ENCODE measurements at places on chromosomes 13 and 19.
A peak's percentile ranks its signal among the peaks of the same experiment; 100 is the strongest.

DNA sequence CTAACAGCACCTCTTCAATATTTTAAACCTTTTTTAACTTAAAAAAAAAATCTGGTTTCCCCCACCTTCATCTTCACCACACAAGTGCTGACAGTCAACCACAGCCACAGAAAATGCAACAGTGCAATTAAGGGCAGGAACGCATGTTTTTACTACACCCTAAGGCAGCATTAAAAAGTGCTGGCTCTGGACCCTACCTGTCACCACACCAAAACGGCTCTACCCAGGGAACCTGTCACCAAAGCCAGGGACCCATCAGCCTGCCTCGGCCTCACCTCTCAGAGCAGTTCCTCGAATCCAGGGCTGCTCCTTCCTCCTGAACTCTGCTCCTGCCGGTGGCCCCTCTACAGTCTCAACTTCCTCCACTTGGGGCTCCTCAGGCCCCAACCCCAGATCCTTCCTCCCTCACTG, 22.5 kb upstream of the SLC35E1 start:
- DNase-seq, result no peak

- DNase-seq, result no peak
These were observed 512.8 kb downstream of the UQCRFS1 start for GRCh38 chr19:28700176-28700575.

DNA sequence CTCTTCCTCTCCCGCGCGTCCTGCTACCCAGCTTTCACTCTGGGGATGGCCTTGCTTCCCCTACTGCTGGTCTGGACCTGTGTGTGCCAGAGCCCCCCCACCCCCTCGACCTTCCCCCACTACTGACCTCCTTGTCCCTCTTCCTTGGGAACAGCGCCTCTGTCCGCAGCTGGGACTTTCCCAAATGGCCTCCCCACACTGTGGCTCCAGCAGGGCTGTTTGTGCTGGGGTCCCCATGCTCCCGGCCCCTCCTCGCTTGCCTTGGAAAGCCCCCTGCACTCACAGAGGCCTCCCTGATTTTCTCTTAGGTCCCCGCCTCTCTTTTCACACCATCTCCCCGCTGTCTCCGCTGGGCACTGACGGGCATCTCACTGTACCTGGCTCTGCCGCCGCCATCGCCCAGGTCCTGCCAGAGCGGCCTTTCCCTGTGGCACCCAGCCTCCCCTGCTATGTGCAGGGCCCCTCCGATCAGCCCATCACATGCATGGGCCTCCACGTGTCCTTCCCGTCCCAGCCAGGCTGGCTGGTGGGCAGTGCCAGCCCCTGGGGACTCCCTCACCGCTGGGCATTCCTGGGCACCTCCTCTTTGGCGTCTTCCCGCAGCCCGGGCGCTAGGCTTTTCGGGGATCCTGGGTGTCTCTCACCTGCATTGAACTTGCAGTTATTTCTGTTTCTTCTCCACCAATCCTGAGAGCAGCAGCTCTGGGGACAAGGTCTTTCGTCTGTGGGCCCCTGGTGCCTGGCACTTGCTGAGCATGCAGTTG, 118.7 kb downstream of the ATP11A start:
- no peak for DNase-seq

DNA sequence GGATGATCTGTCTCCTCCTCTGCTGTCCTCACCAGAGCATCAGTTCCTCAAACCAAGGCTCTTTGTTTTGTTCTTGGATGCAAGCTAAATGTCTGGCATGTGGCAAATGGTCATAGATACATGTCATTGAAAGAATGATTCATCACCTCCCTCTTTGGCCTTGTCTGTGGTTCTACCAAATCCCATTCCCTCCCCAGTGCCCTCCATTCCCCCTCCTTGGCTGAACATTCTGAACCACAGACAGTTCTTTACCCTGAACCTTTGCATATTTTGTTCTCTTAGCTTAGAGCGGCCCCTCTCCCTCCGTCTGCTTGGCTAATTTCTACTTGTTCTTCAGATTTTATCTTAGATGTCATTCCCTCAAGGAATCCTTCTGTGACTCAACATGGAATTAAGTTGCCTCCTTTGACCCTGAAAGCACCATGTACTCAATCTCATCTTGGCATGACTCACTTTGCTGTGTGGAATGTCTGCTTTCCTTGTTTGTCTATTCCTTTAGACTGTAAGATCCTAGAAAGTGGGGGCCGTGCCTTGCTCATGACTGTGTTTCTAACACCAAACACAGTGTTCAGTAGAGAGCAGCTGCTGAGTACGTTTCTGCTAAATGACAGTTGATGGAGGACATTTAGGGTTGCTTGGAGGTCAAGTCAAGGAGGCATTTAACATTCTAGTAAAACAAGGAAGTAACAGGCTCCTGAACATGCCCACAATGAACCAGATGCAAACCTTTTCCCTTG, 8.1 kb downstream of the ALOX5AP start:
- DNase-seq, result no peak

GRCh38 chr19:6455924-6456323, 3.7 kb downstream of the SLC25A23 start:
- no peak for DNase-seq

DNA sequence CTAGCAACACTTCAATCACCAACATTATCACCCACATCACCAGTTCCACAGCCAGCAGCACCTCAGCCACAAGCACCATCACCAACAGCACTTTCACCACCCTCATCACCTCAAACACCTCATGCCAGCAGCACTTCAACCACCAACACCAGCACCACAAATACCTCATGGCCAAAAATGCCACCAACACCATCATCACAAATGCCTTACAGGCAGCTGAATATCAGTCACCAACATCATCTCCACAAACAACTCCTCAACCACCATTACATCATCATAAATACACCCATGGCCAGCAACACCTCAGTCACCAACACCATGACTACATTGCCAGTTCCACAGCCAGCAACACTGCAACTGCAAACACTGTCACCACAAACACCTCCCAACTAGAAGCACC, 10.4 kb downstream of the FCER2 start:
- DNase-seq, result no peak

DNA sequence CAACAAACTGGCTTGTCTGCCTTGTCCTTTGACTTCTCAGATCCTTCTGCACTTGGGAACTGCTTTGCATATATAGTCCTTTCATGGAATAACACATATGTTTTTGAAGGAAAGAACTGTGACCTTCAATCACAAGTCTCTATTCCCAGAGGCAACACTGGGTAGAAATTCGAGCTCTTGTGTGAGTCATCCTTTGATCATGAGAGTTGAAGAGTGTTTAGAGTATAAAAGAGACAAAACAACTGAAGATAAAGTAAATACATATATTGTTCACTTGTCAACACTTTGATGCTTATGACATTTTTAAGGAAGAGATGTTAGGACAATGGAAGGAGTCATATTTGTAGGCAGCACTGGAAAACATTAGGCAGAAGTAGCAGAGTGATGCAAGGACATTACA, 5.2 kb upstream of the OR7A5 start:
- DNase-seq, result no peak

GRCh38 chr19:38421856-38422255, 4.2 kb downstream of the RASGRP4 start:
- DNase-seq, result no peak

GRCh38 chr13:28685892-28686291, 27.0 kb downstream of the POMP start:
- DNase-seq, result no peak

DNA sequence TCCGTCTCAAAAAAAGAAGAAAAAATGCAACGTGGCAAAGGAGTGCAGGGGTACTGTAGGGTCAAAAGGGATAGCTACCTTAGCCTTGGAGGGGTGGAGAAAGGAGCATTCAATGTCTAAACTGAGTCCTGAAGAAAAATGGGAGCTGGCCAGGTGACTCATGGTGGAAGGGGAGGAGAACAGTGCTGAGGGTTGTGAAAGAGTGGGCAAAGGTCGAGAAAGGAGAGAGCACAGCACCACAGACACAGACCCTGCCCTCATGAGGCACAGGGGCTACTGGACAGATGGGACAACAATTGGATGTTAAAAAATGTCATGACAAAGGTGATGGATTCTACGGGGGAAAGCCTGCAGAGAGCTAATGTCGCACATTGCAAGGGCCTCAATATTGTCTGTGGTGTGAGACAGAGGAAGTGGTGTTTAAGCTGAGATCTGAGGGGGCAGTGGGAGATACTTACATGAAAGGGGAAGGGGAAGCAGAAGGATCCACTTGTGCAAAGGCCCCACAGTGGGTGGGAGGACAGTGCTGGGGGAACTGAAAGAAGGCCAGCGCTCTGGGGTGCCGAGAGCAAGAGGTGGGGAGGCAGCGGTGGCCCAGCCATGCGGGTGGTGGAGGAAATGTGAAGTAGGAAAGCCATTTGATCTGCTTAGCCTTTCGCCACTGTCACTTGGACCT, 42.9 kb upstream of the URAD start:
- DNase-seq, result peak; percentile 36

GRCh38 chr19:22622901-22623840, 11.0 kb upstream of the ZNF492 start:
- no peak for DNase-seq

GRCh38 chr13:65719831-65720230, 1510.3 kb downstream of the PCDH9 start:
- DNase-seq, result no peak

GRCh38 chr19:14073925-14074838, 1.6 kb downstream of the MISP3 start:
- peak; percentile 10 for DNase-seq

GRCh38 chr13:110137680-110138009, 169.3 kb downstream of the COL4A1 start:
- DNase-seq, result no peak

- DNase-seq, result no peak
These were observed 1.6 kb upstream of the TTC9B start for GRCh38 chr19:40219721-40220276.

GRCh38 chr13:91326146-91326545, 21.3 kb upstream of the MIR17HG start:
- no peak for DNase-seq

- DNase-seq, result no peak
These were observed 4.8 kb downstream of the ZNF766 start for GRCh38 chr19:52274191-52274590.

DNA sequence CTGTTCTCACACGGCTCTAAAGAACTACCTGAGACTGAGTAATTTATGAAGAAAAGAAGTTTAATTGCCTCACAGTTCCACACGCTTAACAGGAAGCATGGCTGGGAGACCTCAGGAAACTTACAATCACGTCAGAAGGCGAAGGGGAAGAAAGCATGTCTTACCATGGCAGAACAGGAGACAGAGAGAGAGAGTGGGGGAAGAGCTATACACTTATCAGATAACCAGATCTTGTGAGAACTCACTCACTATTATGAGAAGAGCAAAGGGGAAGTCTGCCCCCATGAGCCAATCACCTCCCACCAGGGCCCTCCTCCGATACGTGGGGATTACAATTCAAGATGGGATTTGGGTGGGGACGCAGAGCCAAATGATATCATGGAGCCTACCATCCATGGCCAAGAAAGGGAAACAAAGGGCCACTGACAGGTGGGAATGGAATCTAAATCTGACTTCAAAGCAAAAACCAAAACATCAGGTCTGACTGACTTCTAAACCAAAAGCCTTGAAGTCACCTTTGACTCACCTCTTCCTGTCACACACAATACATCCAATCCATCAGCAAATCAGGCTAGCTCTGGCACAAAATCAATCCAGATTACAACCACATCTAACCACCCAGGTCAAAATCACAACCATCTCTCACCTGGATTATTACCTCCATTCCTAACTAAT, 189.7 kb downstream of the ENOX1 start:
- DNase-seq, result no peak

DNA sequence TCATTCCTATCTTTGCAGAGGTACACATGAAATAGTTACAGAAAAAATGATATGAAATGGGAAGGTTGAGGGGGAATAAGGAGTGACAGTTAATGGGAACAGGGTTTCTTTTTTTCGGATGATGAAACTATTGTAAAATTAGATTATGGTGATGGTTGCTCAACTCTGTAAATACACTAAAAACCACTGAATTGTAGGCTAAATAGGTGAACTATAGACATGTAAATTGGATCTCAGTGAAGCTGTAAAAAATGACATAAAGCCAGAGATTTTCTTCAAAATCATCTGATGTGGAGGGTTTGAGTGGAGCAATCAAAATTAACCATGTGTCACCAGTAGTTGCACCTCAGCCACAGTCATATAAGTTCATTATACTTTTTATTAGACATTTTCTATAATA, 6.6 kb upstream of the FLT3 start:
- DNase-seq, result no peak

DNA sequence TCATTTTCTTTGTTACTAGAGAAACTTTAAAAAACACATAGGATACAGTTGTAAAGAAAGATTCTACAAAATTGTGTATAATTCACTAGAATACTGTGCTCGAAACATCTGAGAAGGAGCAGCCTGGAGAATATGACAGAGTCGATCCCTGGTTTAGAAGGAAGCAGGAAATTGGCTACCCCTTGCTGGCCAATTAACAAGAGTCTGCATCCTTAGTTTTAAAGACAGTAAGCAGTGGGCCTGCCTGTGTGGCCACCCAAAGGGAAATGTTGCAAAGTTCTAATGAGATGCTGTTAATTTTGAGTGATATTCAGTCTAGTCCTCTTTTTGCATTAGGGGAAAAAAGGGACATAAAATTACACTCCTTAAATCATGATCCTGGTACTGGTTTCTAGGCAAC, 988.6 kb downstream of the PCDH17 start:
- DNase-seq, result no peak

DNA sequence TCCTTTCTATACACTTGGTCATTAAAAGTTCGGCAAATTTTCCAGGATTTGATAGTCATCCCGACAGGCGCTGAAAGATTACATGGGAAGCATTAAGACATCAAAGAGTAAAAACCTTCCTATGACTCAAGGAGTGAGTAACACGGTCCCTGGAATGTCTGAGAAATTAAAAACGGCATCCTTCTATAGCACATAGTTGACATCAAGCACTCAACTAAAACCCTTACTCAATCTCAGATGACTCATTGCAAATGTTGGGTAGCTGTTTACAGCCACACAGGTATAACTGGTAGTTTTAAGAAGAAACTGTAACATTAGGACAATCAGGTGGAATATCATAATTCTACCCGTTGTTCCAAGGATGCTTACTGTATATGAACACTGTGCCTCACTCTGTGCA, 6.4 kb upstream of the LGALS13 start:
- DNase-seq, result no peak

- DNase-seq, result peak; percentile 53
These were observed 13.1 kb upstream of the NANOS2 start for GRCh38 chr19:45927565-45928261.

DNA sequence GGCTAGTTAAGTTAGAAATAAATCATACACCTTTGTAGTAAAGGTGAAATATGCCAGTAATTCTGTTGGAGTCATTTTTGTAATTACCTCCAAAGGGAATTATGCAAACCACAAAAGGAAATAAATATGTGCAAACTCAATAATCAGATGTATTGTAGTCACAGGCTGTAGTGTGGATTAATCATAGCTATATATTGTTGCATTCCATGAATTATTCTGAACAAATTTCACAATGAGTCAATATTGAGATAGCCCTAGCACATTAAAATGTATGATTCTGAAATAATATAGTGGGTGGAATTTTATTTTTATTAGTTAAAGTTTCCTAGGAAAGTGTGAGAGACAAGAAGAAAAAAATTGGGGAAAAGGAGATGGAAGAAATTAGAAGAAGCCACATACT, 790.5 kb upstream of the PCDH20 start:
- DNase-seq, result no peak

- DNase-seq, result no peak
These were observed 4.9 kb downstream of the UBL3 start for GRCh38 chr13:29845440-29846056.

GRCh38 chr13:34842466-34842865, 99.6 kb upstream of the NBEA start:
- DNase-seq, result no peak

Measured in anterior cingulate cortex (tissue), 58 donors.